ENCODE measurements at places on chromosomes 11 and 22. TPM values are rescaled to one million over a fixed set of nuclear protein-coding genes. Genes with fewer than 3 reads are reported as not detected.
A peak's percentile ranks its signal among the peaks of the same experiment; 100 is the strongest.

Gene TBC1D10A
- total RNA-seq = 35.5 TPM

GRCh38 chr11:18485913-18486528 lies 30.4 kb downstream of the LDHAL6A start:
- DNase-seq = no peak

Gene SLC15A3
- 3.9 TPM for total RNA-seq

DNA sequence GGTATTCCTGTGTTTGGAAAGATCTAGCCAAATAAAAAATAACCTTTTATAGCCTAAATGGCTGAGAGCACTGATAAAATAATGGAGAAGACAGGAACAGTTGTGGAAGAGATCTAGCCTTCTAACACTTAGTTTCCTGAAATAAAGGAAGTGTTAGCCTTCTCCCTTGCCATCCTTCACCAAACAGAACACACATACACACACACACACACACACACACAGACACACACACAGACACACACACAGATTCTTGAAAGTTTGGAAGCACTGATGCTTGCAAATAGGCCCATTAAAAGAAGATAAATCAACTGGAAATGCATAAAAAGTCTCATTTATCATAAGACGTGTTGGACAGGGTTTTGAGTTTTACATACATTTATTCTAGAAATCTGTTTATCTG lies 37.5 kb downstream of the KIRREL3 start:
- no peak for DNase-seq

- DNase-seq = no peak
These were observed 11.9 kb downstream of the TBCEL start for GRCh38 chr11:121035780-121036179.

Gene ZP1
- total RNA-seq = not detected

Gene WBP2NL
- total RNA-seq = not detected

DNA sequence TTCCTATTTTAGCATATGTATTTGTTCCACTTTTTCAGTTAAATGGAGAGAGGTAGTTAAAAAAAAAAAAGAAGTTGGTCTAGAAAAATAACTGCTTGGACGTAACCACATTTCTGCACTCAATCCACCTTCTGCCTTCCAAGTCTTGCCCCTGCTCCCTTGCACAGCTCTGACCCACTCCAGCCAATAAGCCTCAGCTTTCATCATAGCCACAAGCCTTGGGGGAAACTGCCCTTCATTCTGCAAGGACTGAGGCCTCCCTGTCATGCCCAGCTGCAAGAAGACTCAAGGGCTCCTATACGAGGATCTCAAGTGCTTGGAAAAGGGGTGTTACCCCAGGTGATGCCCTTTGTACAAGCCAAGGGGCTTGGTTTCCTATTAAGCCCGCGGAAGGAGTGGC lies 36.0 kb upstream of the OAF start:
- no peak for DNase-seq

Gene ENTHD1
- not detected for total RNA-seq

Gene FREY1
- 0.23 TPM for total RNA-seq

- peak; percentile 79 for DNase-seq
These were observed 225.8 kb downstream of the ETS1 start for GRCh38 chr11:128361451-128362020.

Gene GAL
- 8.3 TPM for total RNA-seq

DNA sequence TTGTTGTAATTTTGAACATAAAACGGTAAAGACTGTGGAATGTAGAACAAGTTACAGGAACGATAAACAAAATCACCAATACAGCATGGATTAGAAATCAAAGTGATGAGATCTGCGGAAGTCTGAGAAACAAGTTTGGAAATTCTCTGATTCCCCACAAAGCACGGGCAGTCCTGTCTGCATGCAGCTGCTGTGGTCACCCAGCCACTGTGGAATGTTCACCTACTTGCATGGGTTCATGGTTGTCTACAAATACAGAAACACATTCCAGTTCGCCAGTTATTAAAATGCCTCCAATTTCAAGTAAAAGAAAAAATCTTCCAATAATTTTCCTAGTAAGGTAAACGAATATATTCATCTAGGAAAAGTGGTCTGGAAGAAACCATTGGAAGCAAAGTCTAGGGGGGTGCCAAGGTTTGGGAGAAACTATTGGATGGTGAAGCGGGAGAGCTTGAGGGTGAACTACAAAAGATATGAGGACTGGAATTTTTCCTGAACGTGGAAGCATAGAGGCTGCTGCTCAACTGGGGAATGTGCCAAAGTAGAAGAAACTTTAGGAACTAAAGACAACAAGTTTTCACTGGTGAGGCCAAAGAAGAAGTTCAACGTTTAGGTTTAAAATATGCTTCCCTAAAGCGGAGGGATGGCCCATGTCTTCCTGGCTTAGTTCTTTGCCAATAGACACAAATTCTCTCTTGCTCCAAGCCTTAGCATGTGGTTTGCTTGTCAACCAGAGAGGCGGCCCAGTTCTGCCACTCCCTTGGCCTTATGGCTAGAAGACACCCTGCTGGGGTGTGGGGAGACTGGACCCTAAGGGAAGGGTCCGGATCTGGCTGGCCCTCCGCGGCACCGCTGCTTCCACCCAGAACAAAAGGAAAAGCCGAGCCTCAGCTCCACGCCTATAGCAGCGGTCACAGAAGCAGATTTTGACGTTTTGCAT lies 70.2 kb downstream of the CTTN start:
- no peak for DNase-seq

DNA sequence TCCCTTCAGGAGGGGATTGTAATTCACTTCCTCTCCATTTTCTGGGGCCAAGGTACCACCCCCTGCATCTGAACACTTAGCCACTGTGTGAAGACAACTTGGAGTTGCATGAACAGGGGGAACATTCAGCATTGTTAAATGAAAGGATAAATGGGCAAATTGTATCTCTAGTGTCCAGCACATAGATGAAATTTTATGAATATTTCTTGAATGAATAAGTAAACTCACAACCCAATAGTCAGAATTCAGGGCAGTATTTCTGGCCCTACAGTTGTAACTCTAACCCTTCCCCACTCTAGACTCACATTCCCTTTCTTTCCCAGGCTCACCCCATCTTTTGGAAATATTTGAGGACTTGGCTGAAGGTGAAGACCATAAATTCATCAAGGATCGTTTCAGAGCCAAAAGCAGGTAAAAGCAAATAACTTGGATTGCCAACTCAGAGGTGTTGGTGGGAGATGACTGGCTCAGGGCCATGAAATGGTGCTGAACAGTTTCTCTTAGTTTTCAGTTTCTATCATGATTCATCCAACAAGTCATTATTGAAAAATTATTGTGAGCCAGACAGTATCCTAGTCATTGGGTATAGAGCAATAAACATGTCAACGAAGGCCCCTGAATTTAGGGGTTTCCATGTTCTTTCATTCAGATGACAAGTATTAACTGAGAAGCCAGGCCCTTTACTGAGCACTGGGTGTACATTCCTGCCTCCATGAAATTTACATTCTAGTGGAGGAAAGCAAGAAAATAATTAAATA lies 33.3 kb upstream of the ZC3H12C start:
- DNase-seq = no peak

DNA sequence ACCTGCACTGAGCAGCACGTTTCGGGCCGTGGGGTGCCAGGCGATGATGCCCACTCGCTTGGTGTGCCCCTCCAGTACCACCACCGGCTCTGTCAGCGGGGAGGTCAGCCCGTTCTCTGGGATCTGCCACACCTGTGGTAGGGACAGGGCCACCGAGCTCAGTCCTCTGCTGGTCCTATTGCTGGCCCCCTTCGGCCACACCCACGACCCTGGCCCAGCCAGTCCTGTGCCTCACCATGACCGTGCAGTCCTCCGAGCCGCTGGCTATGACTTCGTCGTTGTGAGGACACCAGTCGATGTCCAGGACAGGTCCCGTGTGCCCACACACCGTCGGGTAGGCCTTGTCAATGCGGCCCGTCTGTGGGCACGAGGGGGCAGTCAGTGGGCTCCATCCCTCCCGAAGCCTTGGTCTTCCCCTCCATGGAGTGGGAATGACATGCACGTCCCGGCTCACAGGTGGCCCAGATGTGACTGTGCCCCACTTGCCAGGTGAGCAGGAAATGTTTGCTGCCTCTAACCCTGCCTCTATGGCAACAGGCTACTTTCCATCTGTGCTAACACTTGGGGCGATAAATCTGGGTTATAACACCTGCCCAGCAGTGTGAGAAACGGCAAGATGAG lies 1.4 kb downstream of the CORO1B start:
- DNase-seq = no peak

Gene ACTN3
- not detected for total RNA-seq

GRCh38 chr11:72778535-72779494 lies 15.0 kb downstream of the STARD10 start:
- DNase-seq = no peak

GRCh38 chr11:9462172-9462799 lies 1.5 kb downstream of the ZNF143 start:
- DNase-seq = no peak

Gene TEX54
- not detected for total RNA-seq

Gene RIC3
- total RNA-seq = 2.4 TPM

Gene SEZ6L
- not detected for total RNA-seq

DNA sequence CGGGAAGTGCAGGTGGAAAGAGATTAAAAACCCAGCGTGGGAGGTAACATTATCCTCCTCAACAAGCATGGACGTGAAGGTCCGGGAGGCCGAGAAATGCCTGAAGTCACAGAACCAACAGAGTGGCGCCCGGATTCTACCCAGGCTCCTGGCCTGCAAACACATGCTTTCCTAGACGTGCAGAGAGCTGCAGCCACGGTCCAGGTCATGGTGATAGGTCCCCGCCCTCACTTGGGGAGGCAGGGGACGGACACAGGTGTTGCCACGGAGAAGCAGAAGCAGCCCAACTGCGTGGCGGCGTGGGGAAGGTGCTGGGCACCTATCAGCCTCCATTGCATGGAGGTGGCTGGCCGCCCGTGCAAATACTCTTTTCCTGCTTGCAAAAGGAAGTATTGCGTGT lies 148.8 kb downstream of the MPPED1 start:
- DNase-seq = no peak

DNA sequence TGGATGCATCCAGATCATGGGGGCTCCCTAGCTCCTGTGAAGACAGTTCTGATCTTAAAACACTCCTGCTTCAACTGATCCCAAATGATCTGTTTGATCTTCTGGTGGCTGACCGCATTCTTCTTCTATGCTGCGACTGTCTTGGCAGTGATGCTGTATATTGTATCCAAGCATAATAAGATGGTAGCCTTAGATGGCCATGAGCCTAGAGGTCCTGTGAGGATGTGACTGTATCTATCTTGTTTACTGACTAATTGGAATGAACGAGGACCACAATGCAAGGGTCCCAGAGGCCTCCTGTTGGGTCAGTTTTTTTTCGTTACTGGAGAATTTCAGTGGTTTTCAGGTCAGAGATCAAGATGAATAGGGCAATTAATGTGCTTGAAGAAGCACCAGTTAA lies 7.1 kb upstream of the MPEG1 start:
- DNase-seq = no peak

Gene IL18
- total RNA-seq = not detected

GRCh38 chr11:22115470-22116029 lies 77.3 kb upstream of the ANO5 start:
- no peak for DNase-seq

Gene SERPIND1
- total RNA-seq = 0.17 TPM

- peak; percentile 40 for DNase-seq
These were observed 390.1 kb upstream of the B3GAT1 start for GRCh38 chr11:134802116-134802515.

- no peak for DNase-seq
These were observed 2.0 kb downstream of the GRK2 start for GRCh38 chr11:67268081-67268961.

Gene LIF
- 33.3 TPM for total RNA-seq

Gene AIFM3
- 2.0 TPM for total RNA-seq

DNA sequence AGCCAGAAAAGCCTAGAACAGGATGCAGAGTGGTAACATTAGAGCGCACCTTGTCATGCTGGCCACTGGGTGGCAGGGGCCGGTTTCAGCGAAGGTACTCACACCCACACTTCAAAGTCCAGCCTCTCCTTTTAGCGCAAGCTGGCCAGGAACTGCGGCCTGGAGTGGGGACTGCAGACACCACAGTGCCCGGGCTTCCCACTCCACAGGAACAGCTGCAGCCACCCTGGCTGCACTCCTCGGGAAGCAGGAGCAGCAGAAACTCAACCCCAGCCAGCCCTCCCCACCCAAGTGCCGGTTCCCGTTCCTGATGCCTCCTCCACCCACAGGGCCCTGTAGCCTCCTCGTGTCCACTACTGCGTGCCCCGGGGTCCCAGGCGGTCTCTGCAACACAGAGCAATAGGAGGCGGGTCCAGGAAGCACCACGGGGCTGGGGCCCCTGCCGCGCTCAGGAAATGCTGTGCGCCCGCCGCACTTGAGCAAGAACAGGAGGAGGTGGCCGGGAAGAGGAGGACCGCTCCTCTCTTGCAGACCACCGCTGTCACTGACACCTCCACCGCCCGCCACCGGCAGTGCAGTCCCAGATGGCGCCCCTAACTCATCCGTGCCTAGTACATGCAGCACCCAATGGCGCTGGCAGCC lies 2.2 kb downstream of the RFPL2 start:
- DNase-seq = peak; percentile 70

DNA sequence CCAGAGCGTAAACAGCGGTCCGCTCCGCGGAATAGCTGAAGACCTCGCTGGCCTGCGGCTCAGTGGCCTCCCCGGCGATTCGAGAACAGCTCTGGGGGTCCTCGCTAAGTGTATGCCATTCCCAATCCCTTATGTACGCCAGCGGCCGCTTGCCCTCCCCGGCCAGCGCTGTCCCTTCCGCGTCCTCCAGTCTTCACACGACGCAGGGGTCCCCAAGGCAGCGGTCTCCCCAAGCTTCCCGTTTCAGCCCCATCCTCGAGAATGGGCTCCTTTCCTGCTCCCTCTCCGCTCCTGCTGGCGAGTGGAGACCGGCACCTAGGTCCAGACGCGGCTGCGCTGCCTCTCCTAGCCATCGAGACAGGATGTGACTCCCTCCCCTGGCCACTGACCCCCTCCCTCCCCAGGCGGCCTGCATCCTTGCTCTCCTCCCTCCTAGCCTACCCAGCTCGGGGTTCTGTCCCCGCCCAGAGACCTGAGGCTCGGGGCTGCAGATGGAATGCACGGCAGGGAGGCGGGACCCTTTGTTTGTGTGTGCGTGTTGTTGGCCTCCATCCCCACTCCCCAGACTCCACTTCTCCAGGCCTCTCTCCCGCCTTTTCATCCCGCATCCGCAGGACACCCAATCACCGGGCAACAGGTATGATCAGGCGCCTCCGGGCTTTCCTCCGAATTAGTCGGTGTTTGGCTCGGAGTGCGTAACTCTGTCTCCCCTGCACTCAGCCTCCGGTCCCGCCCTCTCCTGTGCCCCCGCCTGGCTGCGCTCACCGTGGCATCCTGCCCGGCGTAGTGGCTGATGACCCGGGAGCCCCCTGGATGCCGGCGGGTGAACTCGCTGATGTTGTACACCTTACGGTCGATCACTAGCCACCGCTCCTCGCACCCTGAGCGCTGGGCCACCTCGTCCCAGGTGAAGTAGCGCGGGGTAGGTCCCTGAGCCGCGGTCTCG lies 740 bp downstream of the FADS1 start:
- peak; percentile 83 for DNase-seq
